ENCODE measurements at places on chromosomes 7 and 10.

DNA sequence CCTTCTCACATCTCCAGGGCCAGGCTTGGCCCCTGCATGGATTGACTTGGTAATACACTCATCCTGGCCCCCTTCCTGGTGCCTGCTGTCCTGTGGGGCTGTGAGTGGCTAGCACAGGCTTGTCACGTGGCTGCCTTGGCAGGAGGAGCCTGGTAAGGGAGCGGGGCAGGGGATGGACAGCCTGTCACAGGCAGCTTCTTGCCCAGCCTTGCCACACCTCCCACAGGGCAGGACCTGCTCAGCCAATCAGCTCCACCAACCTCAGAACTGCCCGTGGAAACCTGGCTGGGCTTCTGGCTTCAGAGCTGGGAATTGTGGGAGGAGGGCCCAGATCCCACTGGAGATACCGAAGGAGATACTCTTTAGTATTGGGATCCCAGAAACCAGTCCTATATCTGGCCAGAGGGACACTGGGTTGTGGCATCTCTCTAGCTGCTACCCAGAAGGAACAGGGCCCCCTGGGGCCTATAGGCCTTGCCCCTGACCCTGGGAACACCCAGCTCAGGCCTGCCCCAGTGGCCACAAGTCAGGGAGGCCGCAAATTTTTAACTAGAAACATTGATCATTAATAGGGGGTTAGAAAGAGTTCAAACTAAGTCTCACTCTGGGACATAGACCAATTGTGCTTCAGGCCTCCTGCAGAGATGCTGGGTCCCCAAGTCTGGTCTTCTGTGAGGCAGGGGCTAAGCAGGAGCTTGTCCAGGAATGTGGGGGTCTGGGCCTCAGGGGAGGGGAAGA is at the start of gene HOGA1:
TSS of gene HOGA1 (plus strand) at position 330 of the 738 bp plus-strand sequence. CDS start at position 645, 315 bp downstream.
- DNase-seq: peak; percentile 96

- DNase-seq: no peak
These were observed 113.2 kb upstream of the IFRD1 start for GRCh38 chr7:112336936-112337576.

- DNase-seq: no peak
These were observed 293.2 kb downstream of the GRID1 start for GRCh38 chr10:86073199-86073977.

GRCh38 chr7:2757904-2758672 is 70.1 kb downstream of the AMZ1 start:
- no peak for DNase-seq

GRCh38 chr10:59896191-59896590 is 10.2 kb downstream of the CCDC6 start:
- no peak for DNase-seq

- DNase-seq: no peak
These were observed 14.6 kb downstream of the ACSL5 start for GRCh38 chr10:112388548-112388947.

All from gastrocnemius medialis (tissue), 4 donors.